ENCODE measurements at places on chromosomes 11 and 22. TPM values are rescaled to one million over a fixed set of nuclear protein-coding genes. Genes with fewer than 3 reads are reported as not detected.

The CHEK1 gene
- total RNA-seq, result 134 TPM

The APOBEC3H gene
- total RNA-seq, result not detected

The OR4C5 gene
- total RNA-seq, result not detected

The NRIP3 gene
- 1.9 TPM for total RNA-seq

The POU2AF3 gene
- total RNA-seq, result not detected

The OR8D4 gene
- total RNA-seq, result not detected

The SLC22A24 gene
- not detected for total RNA-seq

The IFITM10 gene
- 0.33 TPM for total RNA-seq

The DNAJB7 gene
- not detected for total RNA-seq

The CNIH2 gene
- 1.7 TPM for total RNA-seq

The HYLS1 gene
- 1.8 TPM for total RNA-seq

The PATE4 gene
- not detected for total RNA-seq

The MB gene
- not detected for total RNA-seq

The SLC25A18 gene
- total RNA-seq, result not detected

The SDF2L1 gene
- 173 TPM for total RNA-seq

The PRODH gene
- 0.16 TPM for total RNA-seq

The ABCG4 gene
- not detected for total RNA-seq

The GAL3ST3 gene
- total RNA-seq, result not detected

The SLC25A1 gene
- total RNA-seq, result 34.1 TPM

The ZNF408 gene
- 14.8 TPM for total RNA-seq

The OVOL1 gene
- 0.05 TPM for total RNA-seq

The FAM180B gene
- total RNA-seq, result not detected

The CDC45 gene
- 50.2 TPM for total RNA-seq

The OR52I2 gene
- not detected for total RNA-seq

The TNNT3 gene
- total RNA-seq, result not detected

The CALCA gene
- total RNA-seq, result not detected

The C11orf52 gene
- not detected for total RNA-seq

The GALNT18 gene
- 2.2 TPM for total RNA-seq

The LGALS12 gene
- total RNA-seq, result not detected

The ELFN2 gene
- total RNA-seq, result 0.03 TPM

The GPR83 gene
- total RNA-seq, result not detected

The SLC22A25 gene
- not detected for total RNA-seq

The CCS gene
- total RNA-seq, result 24.5 TPM

The ATXN10 gene
- total RNA-seq, result 88.1 TPM

The OR4C15 gene
- total RNA-seq, result not detected

The FLRT1 gene
- not detected for total RNA-seq

The SLC22A12 gene
- total RNA-seq, result not detected

The GGT1 gene
- total RNA-seq, result 23.6 TPM

The CLTCL1 gene
- 0.16 TPM for total RNA-seq

The RASSF10 gene
- not detected for total RNA-seq

The CSKMT gene
- total RNA-seq, result 73.0 TPM

The ZNF215 gene
- total RNA-seq, result 0.40 TPM

The PGA3 gene
- total RNA-seq, result not detected

The ARHGAP20 gene
- total RNA-seq, result 0.08 TPM

The DNHD1 gene
- total RNA-seq, result 6.7 TPM

The DSCAML1 gene
- total RNA-seq, result not detected

The RHOD gene
- 0.69 TPM for total RNA-seq

The ANO5 gene
- total RNA-seq, result not detected

The SHANK2 gene
- total RNA-seq, result 0.48 TPM

The SLC29A2 gene
- 10.5 TPM for total RNA-seq

The SF3B2 gene
- total RNA-seq, result 384 TPM

The BEST1 gene
- not detected for total RNA-seq

The LAMTOR1 gene
- total RNA-seq, result 78.2 TPM

The PAMR1 gene
- not detected for total RNA-seq

The CDON gene
- 3.3 TPM for total RNA-seq

All from activated T-cell treated with anti-CD3 and anti-CD28 coated beads, Interleukin-2, amount 50 U/mL, for 4 hours (primary cell).